MCF 10A (cell line): ENCODE measurements at places on chromosomes 5 and 9. TPM values are rescaled to one million over a fixed set of nuclear protein-coding genes. Genes with fewer than 3 reads are reported as not detected.

The ADAMTSL2 gene
- not detected in 2 replicates for total RNA-seq

The MAMDC2 gene
- not detected in 2 replicates for total RNA-seq

- H3K4me1 ChIP-seq: peaks cover 19% of the 10 kb centered on the region
- no peaks in the 10 kb centered on the region for H3K27me3 ChIP-seq
- no peak overlapping the region for H3K4me3 ChIP-seq
- H3K27ac ChIP-seq: no peak overlapping the region
- no peaks in the 10 kb centered on the region for H3K36me3 ChIP-seq
Observed at GRCh38 chr5:60335913-60336312, 364.1 kb downstream of the DEPDC1B start.

DNA sequence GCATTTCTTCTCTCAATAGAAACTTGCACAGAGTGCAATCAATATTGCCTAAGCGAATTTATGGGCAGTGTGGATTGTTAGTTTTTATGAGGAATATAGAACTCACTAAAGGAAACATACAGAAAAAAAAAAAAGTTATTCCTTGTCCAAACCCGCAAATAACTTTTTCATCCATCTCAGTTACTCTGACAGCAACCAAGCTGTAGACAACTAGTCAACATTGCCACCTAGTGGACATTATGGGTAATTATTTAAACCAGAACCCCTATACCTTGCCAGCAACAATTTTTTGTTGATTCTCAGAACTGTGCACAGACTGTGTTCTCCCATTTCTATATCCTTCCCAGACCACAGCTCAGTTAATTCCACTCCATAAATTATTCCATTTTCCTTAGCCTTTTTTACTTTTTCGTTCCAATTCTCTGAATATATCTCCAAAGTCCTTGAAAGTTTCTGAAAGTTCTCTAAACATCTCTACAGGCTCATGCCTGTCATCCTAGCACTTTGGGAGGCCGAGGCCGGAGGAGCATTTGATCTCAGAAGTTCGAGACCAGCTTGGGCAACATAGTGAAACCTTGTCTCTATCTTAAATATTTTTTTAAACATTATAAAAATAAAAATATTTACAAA, 2.6 kb upstream of the AFAP1L1 start:
- DNase-seq: peak; percentile 84
- H3K36me3 ChIP-seq: no peaks in the 10 kb centered on the region
- no peak overlapping the region for H3K27ac ChIP-seq
- H3K27me3 ChIP-seq: no peaks in the 10 kb centered on the region
- peaks cover 14% of the 10 kb centered on the region for H3K4me1 ChIP-seq
- H3K4me3 ChIP-seq: no peak overlapping the region

DNA sequence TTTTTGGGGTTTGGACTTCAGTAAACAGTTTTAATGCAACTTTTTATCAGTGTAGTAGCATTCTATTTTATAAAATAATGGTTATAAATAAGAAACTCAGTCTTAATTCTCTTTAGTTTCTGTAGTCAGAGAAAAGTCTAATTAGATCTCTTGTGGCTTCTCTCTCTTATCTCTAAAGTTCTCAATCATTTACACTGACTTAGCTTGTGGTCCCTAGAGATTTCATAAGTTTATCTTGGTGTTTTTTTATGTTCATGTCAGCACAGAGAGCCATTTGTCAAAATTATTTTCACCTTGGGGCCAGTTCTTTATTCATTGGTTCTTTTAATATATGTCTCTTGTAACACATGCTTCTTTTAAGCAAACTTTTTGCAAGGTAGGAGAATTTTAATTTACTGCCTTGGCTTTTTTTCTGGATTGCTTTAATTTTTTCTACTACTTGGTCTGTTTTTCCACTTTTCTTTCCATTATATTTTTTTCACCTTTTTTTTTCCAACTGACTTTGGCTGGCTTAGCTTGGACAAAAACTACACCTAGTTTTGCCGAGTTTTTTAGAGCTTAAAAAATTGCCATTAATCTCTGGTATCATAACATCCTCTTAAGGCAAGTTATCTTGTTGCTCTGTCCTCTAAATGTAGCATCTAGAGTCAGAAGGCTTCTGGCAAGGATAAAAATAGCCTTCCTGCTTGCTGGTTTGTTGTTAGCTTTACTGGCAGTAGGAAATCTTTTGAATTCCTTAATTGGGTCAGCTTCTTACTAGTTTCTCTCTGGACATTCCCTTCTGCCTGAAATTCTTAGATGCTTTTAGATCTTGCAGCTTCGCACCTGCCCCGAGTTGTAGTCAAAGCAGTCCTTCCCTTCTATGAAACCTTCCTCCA, 35.3 kb downstream of the CPEB4 start:
- no peak overlapping the region for H3K4me3 ChIP-seq
- no peak overlapping the region for H3K27ac ChIP-seq
- H3K36me3 ChIP-seq: peaks cover 44% of the 10 kb centered on the region
- H3K27me3 ChIP-seq: no peaks in the 10 kb centered on the region
- no peak for DNase-seq
- peaks cover 41% of the 10 kb centered on the region for H3K4me1 ChIP-seq

DNA sequence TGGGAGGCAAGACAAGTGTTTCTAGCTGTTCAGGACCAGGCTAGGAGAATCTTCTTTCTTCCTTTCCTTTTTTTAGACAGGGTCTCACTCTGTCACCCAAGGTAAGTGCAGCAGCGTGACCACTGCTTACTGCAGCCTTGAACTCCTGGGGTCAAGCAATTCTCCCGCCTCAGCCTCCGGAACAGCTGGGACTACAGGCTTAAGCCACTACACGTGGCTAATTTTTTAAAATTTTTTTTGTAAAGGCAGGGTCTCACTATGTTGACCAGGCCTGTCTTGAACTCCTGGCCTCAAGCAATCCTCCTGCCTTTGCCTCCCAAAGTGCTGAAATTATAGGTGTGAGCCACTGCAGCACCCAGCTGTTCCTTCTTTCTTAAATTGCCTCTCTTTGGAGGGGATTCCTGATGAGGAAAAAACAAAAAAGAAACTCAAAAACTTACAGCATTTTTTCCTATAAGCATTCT, 53.1 kb downstream of the LHFPL2 start:
- H3K4me1 ChIP-seq: peaks cover 47% of the 10 kb centered on the region
- no peak for DNase-seq

GRCh38 chr5:168992687-168993086, 308.3 kb downstream of the SLIT3 start:
- peaks cover 22% of the 10 kb centered on the region for H3K27me3 ChIP-seq
- no peak for DNase-seq
- no peak overlapping the region for H3K4me3 ChIP-seq
- H3K27ac ChIP-seq: no peak overlapping the region
